Stimulated activated CD4-positive, alpha-beta T cell treated with anti-CD3 and anti-CD28 coated beads, Interleukin-4, amount 100 ng/mL, for 1 hour (primary cell): ENCODE measurements at places on chromosomes 3 and 15.

DNA sequence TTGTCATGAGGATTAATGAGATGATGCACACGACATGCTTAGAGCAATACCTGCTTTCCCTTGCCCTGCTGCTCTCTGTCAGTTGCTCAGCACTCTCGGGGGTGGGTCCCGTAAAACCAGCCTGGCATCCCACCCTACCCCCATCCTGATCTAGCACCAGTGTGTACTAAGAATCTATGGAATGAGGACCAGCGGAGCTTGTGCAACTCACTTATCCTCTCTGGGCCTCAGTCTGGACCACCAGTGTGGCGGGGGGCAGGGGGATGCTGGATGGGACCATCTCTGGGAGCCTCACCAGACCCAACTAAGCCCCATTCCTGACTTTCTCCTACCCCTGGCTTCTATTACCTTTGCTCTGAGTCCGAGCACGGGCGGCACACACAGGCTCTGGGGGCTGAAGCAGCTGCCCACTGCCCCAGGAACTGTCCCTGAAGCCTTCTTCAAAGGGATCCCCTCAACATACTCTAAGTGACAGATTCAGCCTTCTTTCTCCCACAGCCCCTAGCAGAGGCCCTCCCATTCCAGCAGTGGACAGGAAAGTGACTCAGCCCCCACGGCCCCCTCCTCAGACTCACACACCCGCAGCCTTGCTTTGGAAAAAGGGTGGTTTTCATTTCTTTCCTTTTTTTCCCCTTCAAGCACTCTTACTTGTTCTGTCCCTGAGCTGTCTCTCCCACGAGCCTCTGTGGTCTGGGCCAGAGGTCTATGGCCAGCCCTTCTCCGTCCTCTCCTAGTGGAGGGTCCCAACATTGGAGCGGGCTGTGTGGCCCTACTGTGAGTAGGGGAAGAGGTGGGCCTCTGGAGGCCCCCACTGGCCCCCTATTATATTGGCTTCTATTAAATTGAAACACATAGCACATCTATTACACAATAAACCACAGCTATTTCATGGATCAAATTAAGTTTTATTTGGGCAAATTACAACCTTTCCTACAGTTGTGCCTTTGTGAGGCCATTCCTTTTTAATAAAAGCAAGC is 100.3 kb downstream of the SMAD6 start:
- no peak for DNase-seq

DNA sequence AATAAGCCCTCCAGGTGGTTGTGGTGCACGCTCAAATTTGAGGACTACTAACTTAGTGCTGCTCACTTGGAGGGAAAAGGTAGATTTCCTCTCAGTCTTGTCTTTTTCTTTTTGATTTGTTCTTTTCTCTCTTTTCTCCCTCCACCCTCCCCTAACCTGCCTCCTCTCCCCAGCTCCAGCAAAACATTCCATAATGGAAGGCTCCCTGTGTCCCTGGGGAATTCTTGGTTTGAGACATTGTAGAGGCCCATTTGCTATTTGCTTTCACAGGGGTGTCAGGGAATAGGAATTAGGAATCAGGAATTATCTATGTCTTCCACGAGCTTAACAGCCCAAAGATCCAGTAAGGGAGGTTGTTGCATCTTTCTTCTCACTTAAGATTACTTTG is 136.8 kb upstream of the UMPS start:
- DNase-seq = no peak

DNA sequence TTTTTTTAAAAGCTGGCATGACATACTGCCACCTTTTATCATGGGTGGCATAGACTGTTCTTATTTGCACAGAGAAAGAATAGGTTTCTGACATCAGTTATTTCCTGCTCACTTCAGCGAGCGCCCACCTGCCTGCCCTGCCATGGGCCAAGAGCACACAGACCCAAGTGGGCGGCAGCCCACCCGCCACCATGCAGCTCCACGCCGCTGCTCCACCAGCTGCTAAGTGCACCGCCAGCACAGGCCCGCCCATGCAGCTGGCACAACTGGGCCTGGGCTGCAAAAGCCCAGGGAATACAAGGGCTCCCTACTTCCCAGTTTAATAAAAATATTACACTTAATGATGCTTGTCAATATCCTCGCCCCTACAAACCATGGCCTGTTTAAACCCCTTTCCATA is 15.4 kb downstream of the ZNF148 start:
- no peak for DNase-seq

DNA sequence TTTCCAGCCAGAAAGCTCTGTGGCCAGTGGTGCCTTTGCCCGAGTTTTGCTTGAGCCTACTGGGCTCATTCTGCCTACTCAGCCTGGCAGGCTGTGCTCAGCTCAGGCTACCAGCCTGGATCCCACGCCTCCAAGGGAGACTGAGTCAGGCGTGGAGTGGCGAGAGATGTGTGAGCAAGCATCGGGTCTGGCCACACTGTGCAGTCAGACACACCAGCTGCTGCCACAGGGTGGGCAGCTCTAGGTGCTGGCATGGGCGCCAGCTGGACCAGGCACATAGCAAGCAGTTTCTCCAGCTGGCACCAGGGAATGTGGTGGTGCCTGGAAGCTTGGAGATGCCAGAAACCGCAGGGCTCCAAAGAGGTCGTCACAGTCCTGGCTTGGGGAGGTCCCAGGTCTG is 498.5 kb upstream of the CNTN4 start:
- DNase-seq = no peak

DNA sequence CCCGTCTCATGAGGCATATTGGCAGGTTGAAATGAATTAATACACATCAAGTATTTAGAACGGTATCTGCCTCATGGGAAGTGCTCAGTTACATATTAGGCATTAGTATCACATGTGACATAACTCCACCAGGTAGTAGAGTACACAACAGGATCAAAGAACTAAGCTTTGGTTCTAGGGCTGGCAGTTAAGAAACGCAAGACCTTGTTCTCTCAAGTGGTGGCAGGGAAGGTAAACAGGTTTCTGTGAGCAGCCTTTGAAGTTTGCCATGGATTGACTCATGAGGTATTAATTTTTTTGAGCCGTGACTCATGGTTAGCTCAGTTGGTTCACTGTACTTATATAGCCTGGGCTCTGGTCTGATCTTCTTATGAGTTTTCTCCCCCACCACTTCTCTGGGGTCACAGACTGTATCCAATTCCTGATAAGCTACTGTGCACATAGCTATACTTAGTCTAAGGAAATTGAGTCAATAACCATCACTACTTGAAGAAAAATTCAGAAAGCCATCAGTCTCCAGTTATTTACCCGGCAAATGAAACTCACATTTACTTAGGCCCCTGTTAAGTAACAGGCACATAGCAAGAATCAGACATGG is 155.6 kb upstream of the STT3B start:
- DNase-seq = no peak
